ENCODE measurements at places on chromosomes 11 and 22.
A peak's percentile ranks its signal among the peaks of the same experiment; 100 is the strongest.

DNA sequence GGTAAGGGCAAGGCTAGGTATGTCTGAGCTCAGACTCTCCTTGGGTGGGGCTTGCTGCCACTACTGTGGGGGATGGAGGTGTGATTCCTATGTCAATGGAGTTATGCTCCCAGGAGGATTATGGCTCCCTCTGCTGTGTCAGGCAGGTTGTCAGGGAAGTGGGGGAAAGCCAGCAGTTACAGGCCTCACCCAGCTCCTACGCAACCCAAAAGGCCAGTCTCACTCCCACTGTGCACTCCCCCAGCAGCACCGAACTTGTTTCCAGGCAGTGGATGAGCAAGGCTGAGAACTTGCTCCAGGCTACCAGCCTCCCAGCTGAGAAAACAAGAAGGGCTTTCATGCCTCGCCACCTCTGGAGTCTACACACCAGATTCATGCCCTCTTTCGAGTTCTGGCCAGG lies 18.2 kb downstream of the C11orf91 start:
- no peak for DNase-seq

DNA sequence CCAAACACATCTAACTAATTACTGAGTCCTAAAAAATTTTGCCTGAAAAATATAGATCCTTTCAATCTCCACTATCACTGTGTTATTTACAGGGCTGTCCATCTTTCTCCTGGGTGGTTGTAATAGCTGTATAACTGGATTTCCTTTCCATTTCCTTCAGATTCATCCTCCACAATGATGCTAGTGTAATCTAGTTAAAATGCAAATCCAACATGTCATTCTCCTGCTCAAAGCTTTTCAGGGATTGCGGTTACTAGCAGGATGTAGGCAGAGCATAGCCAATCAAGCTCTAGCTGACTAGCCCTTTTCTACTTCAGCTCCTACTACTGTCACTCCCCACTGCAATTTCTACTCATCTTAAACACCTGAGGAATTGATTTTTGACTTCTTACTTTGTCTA lies 283.0 kb downstream of the RAB38 start:
- no peak for DNase-seq

DNA sequence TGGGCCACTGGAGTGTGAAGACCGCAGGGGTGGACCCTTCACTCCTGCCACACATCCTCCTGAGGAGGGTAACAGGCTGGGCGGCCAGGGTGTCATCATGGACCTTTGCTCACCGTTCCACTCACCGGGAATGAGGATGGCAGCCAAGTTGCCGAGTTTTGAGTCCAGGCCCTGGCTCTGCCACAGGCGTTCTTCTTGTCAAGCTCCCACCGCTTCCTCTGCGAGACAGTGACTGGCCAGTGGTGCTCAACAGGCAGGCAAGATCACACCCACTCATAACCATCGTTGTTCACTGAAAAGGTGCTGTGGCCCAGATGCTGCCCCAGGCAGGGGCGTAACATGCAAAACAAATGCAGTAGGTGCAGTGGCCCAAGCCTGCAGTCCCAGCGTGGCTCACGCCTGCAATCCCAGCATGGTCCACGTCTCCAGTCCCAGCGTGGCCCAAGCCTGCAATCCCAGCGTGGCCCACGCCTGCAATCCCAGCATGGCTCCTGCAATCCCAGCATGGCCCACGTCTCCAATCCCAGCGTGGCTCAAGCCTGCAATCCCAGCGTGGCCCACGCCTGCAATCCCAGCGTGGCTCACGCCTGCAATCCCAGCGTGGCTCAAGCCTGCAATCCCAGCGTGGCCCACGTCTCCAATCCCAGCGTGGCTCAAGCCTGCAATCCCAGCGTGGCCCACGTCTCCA lies 5.0 kb upstream of the PANX2 start:
- DNase-seq = no peak

GRCh38 chr11:59939482-59939881 lies 1.2 kb downstream of the OOSP1 start:
- no peak for DNase-seq

GRCh38 chr22:39658367-39658766 lies 87.8 kb downstream of the CACNA1I start:
- no peak for DNase-seq

DNA sequence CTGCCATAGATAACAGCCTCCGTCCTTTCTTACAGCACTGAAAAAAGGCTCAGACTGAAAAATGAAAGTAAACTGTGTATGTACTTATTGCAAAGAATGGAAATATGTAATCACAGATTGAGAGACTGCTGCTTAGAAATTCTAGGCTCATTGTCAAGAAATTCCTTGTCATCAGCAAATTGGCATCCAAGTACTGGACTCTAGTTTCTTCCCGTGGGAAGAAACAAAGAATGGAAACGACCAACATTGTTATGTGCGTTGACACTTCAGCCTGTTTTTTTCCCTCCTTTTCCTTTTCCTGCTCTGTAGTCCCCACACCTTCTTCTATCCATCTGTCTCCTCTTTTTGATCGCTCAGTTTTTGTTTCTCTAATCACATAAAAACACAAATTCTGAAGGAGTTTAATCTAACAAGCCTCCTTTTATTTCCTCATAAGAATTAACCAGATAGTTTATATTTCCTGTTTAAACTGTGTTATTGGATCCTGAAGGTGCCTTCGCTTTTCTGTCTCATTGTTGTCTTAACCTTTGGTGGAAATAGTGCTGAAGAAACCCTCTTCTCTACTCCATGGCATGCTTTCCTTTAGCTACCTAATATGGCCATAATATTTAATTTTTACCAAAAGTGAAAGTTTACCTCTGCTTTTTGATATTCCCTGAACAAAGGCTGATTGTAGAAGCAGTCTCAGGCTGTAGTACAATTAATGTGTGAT lies 20.0 kb upstream of the CASP12 start:
- no peak for DNase-seq

GRCh38 chr11:111387363-111387762 lies 8.3 kb upstream of the POU2AF1 start:
- DNase-seq = no peak

DNA sequence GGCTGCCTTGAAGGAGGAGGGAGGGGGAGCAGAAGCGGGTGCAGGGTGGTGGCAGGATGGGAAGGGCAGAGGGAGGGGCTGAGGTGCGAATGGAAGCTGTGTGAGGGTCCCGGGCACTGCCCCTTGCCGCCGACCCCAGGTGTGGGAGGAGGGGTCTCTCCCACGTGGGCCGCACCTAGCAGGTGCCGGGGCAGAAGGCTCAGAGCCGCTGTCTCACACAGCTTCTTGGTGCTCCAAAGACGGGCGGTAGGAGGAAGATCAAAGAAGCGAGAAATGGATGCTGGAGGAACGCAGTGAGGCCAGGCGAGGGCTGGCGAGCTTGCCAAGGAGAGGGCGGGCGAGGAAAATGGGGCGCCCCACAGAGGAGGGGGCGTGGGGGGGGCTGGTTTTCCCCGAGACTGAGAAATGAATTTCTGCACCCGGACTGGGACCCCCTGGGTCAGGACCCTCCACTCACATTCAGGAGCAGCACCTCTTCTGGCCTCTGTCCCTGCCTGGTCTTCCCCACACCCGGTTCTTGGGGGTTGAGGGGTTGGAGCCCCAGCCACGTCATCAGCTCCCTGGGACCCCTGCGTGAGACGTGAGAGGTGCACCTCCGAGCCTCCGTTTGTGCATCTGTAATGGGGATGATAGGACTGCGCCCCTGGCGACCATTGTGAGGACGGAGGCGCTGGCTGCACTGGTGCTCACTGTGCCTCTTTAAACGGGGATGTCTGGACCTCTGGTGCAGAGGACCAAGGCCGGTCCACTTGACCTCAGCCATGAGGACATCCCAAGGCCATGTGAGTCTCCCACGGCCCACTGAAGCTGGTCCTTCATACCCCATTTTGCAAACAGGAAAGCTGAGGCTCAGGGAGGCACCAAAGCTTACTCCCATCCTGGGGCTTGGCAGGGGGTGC lies 16.8 kb downstream of the LSP1 start:
- DNase-seq = peak; percentile 22

DNA sequence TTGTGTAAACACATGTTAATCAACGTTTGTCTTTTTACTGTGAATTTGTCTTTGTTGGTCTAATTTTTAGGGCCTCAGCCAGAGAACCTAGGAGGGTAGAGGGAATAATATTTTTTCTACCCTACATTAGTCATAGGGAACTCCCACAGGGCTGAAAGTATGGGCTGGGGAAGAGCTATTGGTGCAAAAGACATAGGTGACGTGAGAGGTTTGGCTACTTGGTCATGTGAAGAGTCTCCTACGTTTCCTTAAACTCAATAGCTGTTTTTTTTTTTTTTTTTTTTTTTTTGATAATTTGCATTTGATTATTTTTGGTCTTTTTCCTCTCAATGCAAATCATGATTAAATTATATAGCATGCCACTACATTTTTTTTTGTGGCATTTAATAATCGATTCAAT lies 15.9 kb upstream of the MMP7 start:
- no peak for DNase-seq

GRCh38 chr11:10107497-10107896 lies 186.5 kb downstream of the SBF2 start:
- no peak for DNase-seq

DNA sequence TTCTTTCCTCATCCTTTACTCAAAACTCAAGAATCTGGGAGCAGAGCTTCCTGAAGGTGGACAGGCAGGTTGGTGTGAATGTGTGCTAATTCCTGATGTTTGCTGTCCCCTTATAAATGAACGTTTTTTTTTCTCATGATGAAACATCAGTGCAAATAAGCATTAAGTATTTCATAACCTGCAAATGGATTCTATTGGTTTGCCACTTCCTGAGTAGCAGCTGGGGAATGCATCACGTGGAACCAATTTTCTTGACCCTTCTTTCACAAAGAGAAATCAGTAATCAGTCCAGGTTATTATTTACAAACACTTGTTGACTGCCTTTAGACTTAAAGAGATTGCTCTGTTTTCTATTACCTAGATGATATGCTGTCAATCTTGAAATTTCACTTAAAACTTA lies 40.1 kb upstream of the SCN3B start:
- DNase-seq = no peak

- DNase-seq = no peak
Observed at GRCh38 chr11:131404010-131404409, 33.6 kb downstream of the NTM start.

DNA sequence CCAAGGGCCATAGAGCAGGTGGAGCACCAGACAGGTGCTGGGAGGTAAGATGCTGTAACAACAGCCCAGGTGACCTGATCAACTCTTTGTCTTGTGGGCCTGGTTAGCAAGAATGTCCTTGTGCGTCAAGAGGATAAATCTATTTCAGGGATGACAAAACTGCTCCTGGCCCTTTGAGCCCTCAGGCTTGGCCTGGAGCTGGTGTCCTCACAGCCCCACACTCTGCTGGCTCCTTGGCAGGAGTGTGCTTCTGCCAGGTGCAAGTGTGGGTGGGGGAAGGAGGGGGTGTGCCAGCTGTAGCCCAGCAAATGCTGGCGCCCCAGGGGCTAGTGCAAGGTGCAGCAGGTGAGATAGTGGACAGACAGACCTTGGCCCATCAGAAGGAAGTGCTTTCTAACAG lies 19.5 kb downstream of the AMPD3 start:
- no peak for DNase-seq

- DNase-seq = no peak
Observed at GRCh38 chr22:27772081-27772983, 29.2 kb downstream of the MN1 start.

GRCh38 chr11:65917434-65918210 lies 1.2 kb downstream of the C11orf68 start:
- DNase-seq = no peak

- DNase-seq = no peak
Observed at GRCh38 chr11:120805960-120806555, 217.8 kb upstream of the TBCEL start.

DNA sequence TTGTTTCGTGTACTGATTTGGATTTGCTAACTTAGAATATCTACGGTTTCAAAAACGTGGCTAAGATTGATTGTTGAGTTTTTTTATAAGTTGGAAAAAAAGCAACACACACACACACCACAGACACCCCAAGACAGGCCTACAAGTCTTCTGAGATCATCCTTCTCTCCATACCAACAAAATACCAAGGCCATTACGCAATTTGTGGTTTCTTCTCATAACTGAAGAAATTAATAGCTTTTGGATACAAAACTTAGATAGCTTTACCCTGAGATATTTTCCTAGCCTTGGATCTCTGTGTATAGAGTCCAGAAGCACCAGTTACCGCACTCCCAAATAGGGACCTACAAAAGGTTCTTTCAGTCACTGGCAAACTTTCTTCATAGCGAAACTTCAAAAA lies 113.6 kb downstream of the SIK3 start:
- DNase-seq = peak; percentile 69

- DNase-seq = no peak
Observed at GRCh38 chr11:123584737-123585136, 69.7 kb downstream of the SCN3B start.

GRCh38 chr22:44647141-44647540 lies 54.9 kb upstream of the PRR5 start:
- DNase-seq = no peak

- no peak for DNase-seq
Observed at GRCh38 chr22:38305471-38306448, 11.5 kb downstream of the CSNK1E start.

- no peak for DNase-seq
Observed at GRCh38 chr11:94653561-94653960, 86.4 kb downstream of the PIWIL4 start.

DNA sequence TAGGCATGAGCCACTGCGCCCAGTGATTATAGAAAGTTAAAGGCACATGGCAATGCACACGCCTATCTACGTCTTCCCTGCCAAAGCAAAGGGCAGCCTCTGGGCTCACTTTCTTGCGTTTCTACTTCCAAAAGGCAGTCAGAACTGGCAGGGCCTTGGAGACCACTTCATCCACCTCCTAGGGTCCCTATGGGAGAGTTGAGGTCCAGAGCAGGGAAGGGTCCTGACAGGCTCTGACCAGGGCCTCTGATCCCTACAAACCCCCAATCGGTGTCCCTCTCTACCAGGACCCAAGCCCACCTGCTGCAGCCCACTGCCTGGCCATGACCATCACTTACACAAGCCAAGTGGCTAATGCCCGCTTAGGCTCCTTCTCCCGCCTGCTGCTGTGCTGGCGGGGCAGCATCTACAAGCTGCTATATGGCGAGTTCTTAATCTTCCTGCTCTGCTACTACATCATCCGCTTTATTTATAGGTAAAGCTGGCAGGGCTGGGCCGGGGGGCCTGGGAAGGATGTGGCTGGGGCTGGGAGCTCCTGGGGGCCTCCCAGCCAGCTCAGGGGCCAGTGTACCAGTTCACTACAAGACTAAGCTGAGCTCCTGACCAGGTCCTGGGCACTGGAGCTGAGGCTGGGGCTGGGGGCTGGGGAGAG lies 1.5 kb downstream of the BEST1 start:
- no peak for DNase-seq

GRCh38 chr11:34481307-34481706 lies 32.3 kb downstream of the ELF5 start:
- DNase-seq = no peak

GRCh38 chr11:47986219-47986618 lies 5.9 kb downstream of the PTPRJ start:
- DNase-seq = no peak

- peak; percentile 83 for DNase-seq
Observed at GRCh38 chr11:64654958-64655541, 64.0 kb downstream of the SLC22A12 start.

GRCh38 chr11:55658031-55658573 lies 3.9 kb upstream of the OR4C6 start:
- DNase-seq = no peak

- no peak for DNase-seq
Observed at GRCh38 chr11:42975180-42975529, 336.6 kb upstream of the API5 start.
